AG04450 (cell line): ENCODE measurements at places on chromosomes 12 and 14.

GRCh38 chr14:76056128-76056527 lies 70.6 kb downstream of the IFT43 start:
- no peak for DNase-seq

- no peak for DNase-seq
Measured at GRCh38 chr14:36925094-36925493, 247.3 kb downstream of the SLC25A21 start.

DNA sequence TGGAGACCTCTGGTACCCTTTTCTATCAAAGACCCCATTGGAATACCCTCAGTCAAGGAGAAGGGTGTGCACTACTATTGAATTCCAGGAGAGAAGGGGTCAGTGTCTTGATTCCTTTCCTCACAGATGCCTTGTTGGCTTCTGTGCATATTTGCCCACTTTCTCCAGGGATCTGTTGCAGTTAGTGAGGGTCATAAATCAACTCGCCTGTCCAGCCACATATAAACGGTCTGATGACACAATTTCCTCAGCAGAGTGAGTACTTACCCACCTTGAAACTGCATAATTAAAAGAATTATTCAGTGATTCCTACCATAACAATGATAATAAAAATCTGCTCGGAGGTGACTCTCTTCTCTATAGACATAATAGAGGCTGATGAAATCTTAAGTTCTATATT lies 13.9 kb upstream of the DCD start:
- DNase-seq, result no peak

DNA sequence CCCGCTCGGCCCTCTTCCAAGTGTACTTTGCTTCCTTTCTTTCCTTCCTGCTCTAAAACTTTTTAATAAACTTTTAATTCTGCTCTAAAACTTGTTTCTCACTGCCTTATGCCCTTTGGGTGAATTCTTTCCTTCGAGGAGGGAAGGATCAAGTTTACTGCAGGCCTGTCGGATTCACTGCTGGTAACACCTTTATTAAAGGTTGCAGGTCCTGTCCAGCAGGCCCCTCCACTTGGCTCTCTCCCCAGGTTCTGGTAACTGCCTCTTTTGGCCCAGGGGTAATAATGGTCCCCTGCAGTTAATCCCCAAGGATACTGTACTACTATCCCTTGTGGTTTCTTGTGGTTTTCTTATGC lies 152.7 kb upstream of the EEA1 start:
- DNase-seq, result no peak

GRCh38 chr14:74977164-74977900 lies 21.9 kb upstream of the PGF start:
- DNase-seq, result no peak

- DNase-seq, result no peak
Measured at GRCh38 chr12:112463478-112463877, 44.7 kb downstream of the PTPN11 start.

GRCh38 chr12:79001404-79001803 lies 136.8 kb downstream of the SYT1 start:
- no peak for DNase-seq

DNA sequence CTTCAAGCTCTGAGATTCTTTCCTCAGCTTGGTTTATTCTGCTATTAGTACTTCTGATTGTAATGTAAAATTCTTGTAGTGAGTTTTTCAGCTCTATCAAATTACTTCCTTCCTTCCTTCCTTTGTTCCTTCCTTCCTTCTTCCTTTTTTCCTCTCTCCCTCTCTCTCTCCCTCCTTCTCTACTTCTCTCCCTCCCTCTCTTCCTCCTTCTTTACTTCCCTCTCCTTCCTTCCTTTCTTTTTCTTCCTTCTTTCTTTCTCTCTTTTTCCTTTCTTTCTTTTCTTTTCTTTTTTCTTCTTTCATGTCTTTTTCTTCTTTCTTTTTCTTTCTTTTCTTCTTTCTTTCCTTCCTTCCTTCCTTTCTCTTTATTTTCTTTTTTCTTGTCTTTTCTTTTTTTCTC lies 565.2 kb upstream of the STXBP6 start:
- DNase-seq, result no peak
